Activated CD4-positive, alpha-beta memory T cell treated with anti-CD3 and anti-CD28 coated beads, Interleukin-2, amount 10 ng/mL, durations not matched to agents 7 days and 5 days (primary cell): ENCODE measurements at places on chromosomes 16 and 17. TPM values are rescaled to one million over a fixed set of nuclear protein-coding genes. Genes with fewer than 3 reads are reported as not detected.

DNA sequence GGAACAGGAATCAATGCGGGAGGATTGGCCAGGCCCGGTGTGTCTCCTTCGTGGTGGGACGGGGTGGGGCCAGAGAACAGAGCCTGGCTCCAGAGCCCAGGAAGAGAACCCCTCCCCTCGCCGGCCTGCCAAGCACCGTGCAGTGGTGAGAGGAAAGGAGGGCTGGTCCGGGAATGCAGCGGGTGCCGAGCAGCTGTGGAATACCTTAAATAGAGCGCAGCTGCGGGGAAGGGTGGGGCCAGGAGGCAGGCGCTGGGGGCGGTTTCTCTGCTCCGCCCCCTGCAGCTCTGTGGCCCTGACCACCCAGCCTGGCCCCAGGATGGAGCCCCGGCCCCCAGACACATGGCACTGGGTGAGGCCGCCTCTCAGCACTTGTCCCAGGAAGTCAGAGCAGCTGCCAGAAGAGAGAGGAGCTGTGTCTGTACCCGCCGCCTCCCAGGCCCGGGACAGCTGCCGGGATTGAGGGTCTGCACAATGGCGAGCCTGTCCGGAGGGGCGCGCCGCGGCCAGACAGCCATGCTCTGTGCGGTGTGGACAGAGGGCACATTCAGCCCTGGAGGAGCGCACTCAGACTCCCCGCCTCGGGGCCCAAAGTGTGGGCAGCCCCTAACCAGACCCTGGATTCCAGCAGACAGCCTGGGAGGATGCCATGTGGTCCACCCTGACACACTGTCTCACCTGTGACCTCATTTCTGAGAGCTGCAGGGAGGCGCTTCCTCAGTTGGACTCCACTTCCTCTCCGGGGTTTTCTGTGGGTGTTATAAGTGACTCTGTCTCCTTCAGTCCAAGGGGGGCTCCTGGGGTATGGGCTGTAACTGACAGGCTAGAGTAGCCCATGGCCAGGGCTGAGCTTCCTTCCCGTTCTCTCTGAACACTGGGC, 268.8 kb downstream of the SEC14L1 start:
- no peaks in the 10 kb centered on the region for H3K27me3 ChIP-seq
- peak; percentile 58 for DNase-seq
- peak overlapping the region; percentile 33 for H3K4me3 ChIP-seq
- H3K36me3 ChIP-seq = peaks cover 64% of the 10 kb centered on the region
- peak overlapping the region; percentile 71 for H3K27ac ChIP-seq

GRCh38 chr17:14940108-14940937, 324.8 kb downstream of the PMP22 start:
- H3K4me3 ChIP-seq = no peak overlapping the region
- H3K4me1 ChIP-seq = no peaks in the 10 kb centered on the region
- no peak overlapping the region for H3K27ac ChIP-seq
- peaks cover 3% of the 10 kb centered on the region for H3K27me3 ChIP-seq
- no peak for DNase-seq

DNA sequence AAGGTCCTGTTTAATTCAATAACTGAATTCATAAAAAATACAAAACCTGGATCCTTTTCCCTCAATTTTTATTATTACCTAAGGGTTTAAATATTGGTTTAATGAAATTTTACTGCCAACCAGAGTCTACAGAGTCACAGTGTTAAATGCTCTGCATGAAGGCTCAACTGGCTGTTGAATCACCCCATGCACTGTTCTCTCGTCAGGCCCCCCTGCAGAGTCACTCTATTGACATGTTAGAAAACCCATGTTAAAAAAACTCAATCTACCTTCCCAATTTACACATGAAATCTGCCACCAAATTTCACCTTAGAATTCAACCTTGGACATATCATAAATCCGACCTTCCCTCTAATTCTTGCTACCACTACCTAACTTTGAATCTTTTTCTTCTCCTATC, 43.3 kb upstream of the ULK2 start:
- H3K27ac ChIP-seq = no peak overlapping the region
- no peaks in the 10 kb centered on the region for H3K27me3 ChIP-seq
- H3K36me3 ChIP-seq = peaks cover 73% of the 10 kb centered on the region
- H3K4me1 ChIP-seq = peaks cover 6% of the 10 kb centered on the region

DNA sequence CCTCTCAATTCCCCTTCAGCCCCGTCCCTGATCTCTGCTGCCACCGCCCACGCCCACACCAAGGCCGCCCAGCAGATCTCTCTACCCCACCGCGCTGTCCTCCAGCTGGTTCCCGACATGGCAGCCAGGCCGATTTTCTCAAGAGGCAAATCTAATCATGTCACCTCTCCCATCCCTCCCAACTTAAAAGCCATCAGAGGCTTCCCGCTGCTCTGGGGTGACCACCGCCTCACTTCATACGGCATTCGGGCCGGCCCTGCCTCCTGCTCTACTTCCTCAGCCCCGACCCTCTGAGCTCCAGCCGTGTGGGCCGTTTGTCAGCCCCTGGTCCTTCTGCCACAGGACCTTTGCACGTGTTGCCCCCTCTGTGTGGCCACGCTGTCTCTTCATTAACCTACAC, 63.2 kb downstream of the RPH3AL start:
- no peak overlapping the region for H3K4me3 ChIP-seq
- no peak overlapping the region for H3K27ac ChIP-seq
- DNase-seq = no peak
- H3K27me3 ChIP-seq = no peaks in the 10 kb centered on the region
- peaks cover 2% of the 10 kb centered on the region for H3K4me1 ChIP-seq

DNA sequence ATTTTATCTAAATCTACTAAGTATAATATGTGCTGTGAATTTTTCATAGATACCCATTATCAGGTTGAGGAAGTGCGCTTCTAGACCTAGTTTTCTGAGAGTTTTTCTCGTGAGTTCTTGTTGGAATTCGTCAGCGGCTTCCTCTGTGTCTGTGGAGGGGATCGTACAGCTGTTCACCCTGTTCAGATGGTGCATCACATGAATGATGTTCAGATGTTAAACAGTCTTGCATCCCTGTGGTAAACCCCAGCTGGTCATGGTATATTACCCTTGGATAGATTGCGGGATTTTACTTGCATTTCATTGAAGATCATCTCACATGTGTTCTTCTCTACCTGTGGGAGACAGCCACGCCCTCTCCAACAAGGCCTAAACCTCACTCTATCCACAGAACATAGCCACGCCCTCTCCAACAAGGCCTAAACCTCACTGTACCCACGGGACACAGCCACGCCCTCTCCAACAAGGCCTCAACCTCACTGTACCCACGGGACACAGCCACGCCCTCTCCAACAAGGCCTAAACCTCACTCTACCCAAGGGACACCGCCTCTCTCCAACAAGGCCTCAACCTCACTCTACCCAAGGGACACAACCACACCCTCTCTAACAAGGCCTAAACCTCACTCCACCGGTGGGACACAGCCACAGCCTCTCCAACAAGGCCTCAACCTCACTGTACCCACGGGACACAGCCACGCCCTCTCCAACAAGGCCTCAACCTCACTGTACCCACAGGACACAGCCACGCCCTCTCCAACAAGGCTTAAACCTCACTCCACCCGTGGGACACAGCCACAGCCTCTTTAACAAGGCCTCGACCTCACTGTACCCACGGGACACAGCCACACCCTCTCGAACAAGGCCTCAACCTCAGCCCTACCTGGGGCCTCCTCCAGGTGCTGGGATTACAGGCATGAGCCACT, 180.2 kb upstream of the CHMP6 start:
- H3K4me3 ChIP-seq = peak overlapping the region; percentile 24
- peak overlapping the region; percentile 99 for H3K27ac ChIP-seq
- H3K36me3 ChIP-seq = peaks cover 78% of the 10 kb centered on the region
- H3K27me3 ChIP-seq = no peaks in the 10 kb centered on the region
- DNase-seq = peak; percentile 64

The PMP22 gene
- not detected for total RNA-seq

- no peak overlapping the region for H3K4me3 ChIP-seq
- DNase-seq = no peak
- H3K36me3 ChIP-seq = peaks cover 9% of the 10 kb centered on the region
Measured at GRCh38 chr17:356671-357434, 4.2 kb upstream of the RPH3AL start.

The EPX gene
- not detected for total RNA-seq

GRCh38 chr16:2155977-2156848, 631 bp downstream of the TRAF7 start:
- DNase-seq = peak; percentile 29
- H3K4me3 ChIP-seq = peak overlapping the region; percentile 95
- H3K36me3 ChIP-seq = peaks cover 30% of the 10 kb centered on the region
- H3K27me3 ChIP-seq = no peaks in the 10 kb centered on the region
- H3K27ac ChIP-seq = peak overlapping the region; percentile 89
- peaks cover 50% of the 10 kb centered on the region for H3K4me1 ChIP-seq

DNA sequence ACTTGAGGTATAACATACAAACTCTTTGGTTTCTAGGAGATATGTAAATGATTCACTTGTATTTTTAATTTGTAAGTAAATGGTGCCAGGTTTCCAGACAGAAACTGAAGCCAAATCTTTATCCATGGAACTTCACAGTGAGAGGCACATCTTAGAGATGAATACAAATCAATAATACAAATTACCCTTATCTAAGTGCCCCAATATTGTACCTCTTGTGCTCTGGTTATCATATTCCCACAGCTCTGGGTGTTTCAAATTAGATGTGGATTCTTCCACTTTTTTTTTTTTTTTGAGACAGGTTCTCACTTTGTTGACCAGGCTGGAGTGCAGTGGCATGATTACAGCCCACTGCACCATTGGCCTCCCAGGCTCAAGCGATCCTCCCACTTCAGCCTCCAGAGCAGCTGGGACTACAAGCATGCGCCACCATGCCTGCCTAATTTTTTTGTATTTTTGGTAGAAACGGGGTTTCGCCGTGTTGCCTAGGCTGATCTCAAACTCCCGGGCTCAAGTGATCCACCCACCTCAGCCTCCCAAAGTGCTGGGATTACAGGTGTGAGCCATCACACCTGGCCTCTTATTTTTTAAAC, 38.0 kb upstream of the DHX40 start:
- peaks cover 26% of the 10 kb centered on the region for H3K27me3 ChIP-seq
- no peaks in the 10 kb centered on the region for H3K4me1 ChIP-seq
- no peak overlapping the region for H3K4me3 ChIP-seq
- no peak overlapping the region for H3K27ac ChIP-seq
- DNase-seq = no peak

DNA sequence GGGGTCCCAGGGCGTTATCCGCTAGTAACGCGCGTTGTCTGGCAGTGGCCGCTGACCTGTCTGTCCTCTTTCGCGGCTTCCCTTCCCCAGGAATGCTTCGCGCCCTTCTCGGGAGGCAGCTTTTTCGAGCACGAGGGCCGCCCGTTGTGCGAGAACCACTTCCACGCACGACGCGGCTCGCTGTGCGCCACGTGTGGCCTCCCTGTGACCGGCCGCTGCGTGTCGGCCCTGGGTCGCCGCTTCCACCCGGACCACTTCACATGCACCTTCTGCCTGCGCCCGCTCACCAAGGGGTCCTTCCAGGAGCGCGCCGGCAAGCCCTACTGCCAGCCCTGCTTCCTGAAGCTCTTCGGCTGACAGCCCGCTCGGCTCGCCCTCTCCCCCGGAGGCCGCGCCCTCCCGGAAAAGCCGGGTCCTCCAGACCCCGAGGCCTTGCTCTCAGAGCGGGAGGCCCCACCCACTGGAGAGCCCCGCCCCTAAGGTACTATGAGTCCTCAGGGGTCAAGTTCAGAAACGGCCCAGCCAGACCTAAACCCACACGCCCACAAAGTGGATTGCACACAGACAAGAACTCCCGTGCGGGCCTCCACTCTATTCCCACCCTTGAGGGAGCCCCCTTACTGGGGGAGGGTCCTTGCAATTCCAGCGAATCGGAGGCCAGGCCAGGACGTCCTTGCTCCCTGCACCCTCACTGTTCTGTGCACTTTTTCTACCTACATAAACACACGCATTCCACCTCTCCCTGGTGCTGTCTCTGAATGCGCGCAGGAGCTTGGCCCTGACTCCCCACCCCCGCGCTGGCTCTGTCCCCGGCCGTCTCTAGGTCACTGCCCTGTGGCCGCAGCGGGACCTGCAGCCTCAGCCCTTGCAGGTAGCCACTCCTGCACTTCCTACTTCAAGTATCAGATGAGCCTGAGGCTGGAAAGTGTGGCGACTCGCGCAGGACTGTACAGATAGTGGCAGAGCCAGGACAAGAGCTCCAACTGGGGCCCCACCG, 5.4 kb upstream of the SLC5A2 start:
- H3K27ac ChIP-seq = no peak overlapping the region
- peak; percentile 42 for DNase-seq
- H3K4me3 ChIP-seq = peak overlapping the region; percentile 78

DNA sequence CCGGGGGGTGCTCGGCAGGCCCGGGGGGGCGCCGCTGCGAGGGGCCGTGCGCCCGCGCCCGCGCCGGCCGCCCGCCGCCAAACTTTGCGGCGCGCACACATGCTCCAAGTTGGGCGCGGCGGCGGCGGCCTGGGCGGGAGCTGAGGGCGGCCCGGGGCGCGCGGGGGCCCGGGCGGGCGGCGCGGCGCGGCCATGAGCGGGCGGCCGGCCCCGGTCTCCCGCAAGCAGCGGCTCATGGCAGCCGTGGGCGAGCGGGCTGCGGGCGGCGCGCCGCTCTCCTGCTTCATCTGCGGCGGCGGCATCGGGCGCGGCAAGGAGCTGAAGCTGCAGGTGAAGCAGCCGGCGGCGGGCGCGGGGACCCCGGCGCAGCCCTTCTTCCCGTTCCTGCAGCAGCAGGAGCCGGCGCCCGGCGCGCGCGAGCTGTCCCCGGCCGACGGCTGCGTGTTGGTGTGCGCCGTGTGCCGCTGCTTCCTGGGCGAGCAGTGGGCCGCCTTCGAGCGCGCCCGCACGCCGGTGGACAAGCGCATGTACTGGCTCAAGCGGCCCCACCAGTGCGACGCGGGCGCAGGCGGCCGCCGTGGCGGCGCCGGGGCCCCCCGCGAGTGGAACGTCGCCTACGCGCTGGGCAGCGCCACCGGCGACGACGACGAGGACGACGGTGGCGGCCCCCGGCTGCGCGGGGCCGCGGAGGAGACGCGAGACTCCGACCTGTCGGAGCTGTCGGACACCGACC, 57.2 kb upstream of the CIBAR2 start:
- H3K36me3 ChIP-seq = no peaks in the 10 kb centered on the region
- DNase-seq = no peak

The FOXK2 gene
- 68.2 TPM for total RNA-seq

- H3K4me3 ChIP-seq = no peak overlapping the region
- no peak overlapping the region for H3K27ac ChIP-seq
- no peaks in the 10 kb centered on the region for H3K36me3 ChIP-seq
- H3K4me1 ChIP-seq = peaks cover 26% of the 10 kb centered on the region
Measured at GRCh38 chr16:85312174-85312573, 199.9 kb upstream of the CIBAR2 start.

The PGS1 gene
- total RNA-seq = 75.5 TPM

- H3K36me3 ChIP-seq = peaks cover 35% of the 10 kb centered on the region
- no peak overlapping the region for H3K27ac ChIP-seq
- no peak overlapping the region for H3K4me3 ChIP-seq
Measured at GRCh38 chr17:1047177-1047878, 50.4 kb downstream of the TIMM22 start.

GRCh38 chr16:15041271-15042004, 14.4 kb downstream of the NTAN1 start:
- DNase-seq = no peak
- no peak overlapping the region for H3K4me3 ChIP-seq
- no peaks in the 10 kb centered on the region for H3K27me3 ChIP-seq
- peaks cover 4% of the 10 kb centered on the region for H3K4me1 ChIP-seq
- peaks cover 46% of the 10 kb centered on the region for H3K36me3 ChIP-seq
- no peak overlapping the region for H3K27ac ChIP-seq

GRCh38 chr16:4746991-4747574, 12.7 kb downstream of the DNAAF8 start:
- H3K27me3 ChIP-seq = no peaks in the 10 kb centered on the region
- peaks cover 12% of the 10 kb centered on the region for H3K4me1 ChIP-seq
- no peak overlapping the region for H3K4me3 ChIP-seq
- peaks cover 7% of the 10 kb centered on the region for H3K36me3 ChIP-seq
- no peak overlapping the region for H3K27ac ChIP-seq

The TMEM101 gene
- 35.5 TPM for total RNA-seq

The TM4SF5 gene
- 0.35 TPM for total RNA-seq

- no peaks in the 10 kb centered on the region for H3K27me3 ChIP-seq
- DNase-seq = no peak
- H3K4me1 ChIP-seq = no peaks in the 10 kb centered on the region
Measured at GRCh38 chr17:12398441-12399051, 267.1 kb upstream of the MYOCD start.
